ENCODE measurements at places on chromosomes 13 and 19.

DNA sequence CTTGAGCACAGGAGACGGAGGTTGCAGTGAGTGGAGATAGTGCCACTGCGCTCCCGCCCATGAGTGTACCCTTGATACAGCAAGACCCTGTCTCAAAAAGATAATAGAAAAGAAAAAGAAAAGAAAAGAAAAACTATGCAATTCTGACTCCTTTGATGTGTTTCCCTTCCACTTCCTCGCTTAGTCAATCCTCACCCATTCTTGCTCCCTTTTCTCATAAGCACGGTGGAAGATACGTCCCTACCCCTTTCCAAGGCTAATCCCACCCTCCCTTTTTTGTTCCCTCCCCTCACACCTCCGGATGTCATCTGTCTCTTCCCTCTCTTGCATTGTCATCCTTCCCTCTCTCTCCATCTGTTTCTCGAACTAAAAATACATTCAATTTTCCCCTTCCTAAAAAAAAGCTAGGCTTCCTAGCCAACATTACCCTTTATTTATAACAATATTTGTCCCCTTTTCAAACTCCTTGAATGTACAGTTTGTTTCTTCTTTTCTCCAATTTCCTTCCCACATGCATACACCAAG, 40.5 kb upstream of the ITM2B start:
- no peak for DNase-seq

DNA sequence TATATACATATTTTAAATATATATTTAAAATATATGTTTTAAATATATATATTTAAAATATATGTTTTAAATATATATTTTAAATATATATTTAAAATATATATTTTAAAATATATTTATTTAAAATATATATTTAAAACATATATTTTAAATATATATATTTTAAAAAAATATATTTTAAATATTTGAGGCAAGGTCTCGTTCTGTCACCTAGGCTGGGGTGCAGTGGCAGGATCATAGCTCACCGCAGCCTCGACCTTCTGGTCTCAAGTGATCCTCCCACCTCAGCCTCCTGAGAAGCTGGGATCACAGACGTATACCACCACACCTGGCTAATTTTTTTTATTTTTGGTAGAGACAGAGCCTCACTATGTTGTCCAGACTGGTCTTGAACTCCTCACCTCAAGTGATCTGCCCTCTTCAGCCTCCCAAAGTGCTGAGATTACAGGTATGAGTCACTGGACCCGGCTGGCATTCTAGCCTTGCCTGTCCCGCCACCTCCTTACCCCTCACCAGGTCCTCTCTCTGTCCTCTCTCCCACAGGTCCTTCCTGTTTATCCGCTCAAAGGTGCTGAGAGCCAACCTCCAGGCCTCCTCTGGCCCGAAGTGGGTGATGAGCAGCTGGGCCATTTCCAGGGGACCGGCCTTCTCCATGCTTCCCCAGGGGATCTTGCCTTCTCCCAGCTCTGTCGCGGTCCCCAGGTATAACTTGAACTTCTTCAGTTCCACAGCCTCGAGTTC, 564 bp downstream of the NLRP12 start:
- DNase-seq: no peak

- no peak for DNase-seq
Measured at GRCh38 chr13:113756441-113757097, 2.5 kb upstream of the TMEM255B start.

- no peak for DNase-seq
Measured at GRCh38 chr19:45443462-45444317, 20.0 kb upstream of the ERCC1 start.

GRCh38 chr19:19105365-19106055, 32.8 kb downstream of the TMEM161A start:
- DNase-seq: no peak

DNA sequence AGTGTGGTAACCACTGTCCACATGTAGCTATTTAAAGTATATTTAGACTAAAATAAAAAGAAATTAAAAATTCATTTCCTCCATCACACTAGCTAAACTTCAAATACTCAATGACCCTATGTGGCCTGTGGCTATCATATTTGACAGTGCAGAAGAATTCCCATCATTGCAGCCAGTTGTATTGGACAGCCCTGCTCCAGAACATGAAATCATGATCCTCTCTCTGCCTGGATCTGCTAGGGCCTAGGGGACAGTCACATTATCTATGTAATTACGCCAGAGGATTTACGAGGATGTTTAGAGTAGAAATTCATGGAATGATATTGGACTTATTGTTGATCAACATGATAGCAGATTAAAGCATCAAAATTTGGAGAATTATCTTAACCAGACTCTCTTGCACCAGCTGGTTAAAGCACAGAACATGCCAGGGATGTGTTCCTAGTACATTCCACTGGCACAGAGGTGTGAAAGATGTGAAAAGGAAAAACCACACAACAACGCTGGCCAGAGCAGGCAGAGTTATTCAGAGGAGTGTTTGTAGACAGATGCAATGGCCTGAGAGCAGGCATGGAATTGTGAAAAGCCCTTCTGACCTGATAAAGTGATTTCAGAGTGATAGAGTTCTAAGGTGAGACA, 108.9 kb upstream of the STARD13 start:
- DNase-seq: no peak

Data from stimulated activated CD4-positive, alpha-beta T cell treated with anti-CD3 and anti-CD28 coated beads, Interleukin-1b, Interleukin-23, amount 100 ng/mL, for 24 hours (primary cell).